ENCODE measurements at places on chromosomes 1 and 21. TPM values are rescaled to one million over a fixed set of nuclear protein-coding genes. Genes with fewer than 3 reads are reported as not detected.
A peak's percentile ranks its signal among the peaks of the same experiment; 100 is the strongest.

DNA sequence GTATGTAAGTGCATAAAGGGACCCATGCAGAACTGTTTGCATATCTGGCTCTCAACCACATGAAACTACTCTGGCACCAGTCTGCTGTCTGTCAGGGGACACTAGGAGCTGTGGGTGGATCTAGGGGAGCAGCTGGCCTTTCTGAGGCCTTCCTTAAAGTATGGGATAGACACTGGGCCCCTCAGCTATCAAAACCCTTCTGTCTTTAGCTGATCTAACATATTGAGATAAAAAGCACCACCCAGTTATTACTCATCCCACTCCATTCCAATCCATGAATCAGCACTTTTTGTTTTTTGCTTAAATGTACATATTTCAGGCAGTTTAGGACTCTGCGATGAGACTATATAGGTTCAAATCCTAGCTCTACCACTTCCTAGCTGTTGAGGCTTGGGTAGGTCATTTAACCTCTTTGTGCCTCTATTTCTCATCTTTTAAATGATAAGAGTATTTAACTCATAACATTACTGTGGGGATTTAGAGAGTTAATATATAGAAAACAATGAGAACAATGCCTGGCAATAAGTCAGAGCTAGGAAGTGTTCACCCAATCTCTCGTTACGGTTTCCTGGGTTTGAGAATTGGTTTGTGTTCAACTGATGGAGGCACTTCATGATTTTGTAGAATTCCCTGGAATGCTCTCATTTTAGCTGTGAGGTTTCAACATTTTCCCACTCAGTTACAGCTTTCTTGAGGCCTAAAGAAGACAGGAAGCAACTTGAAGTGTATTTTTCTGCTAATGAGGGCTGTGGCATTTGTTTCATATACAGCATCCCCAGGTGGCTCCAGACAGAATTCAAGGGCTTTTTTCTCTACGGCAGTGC lies 68.9 kb downstream of the LRIG2 start:
- no peak for DNase-seq

- DNase-seq = no peak
These were observed 6.6 kb downstream of the EPHB2 start for GRCh38 chr1:22717037-22717760.

- DNase-seq = no peak
These were observed 31.5 kb downstream of the RPS6KC1 start for GRCh38 chr1:213082420-213083111.

GRCh38 chr1:6673816-6674398 lies 27.7 kb downstream of the DNAJC11 start:
- no peak for DNase-seq

GRCh38 chr1:92623187-92623778 lies 136.6 kb upstream of the GFI1 start:
- DNase-seq = no peak

- no peak for DNase-seq
These were observed 17.5 kb downstream of the PTGS2 start for GRCh38 chr1:186662752-186663151.

GRCh38 chr1:63324779-63325119 lies 2.4 kb downstream of the FOXD3 start:
- DNase-seq = no peak

- DNase-seq = no peak
These were observed 126.1 kb downstream of the HMCN1 start for GRCh38 chr1:185860311-185860710.

GRCh38 chr21:46356494-46357334 lies 32.8 kb downstream of the PCNT start:
- DNase-seq = no peak

GRCh38 chr1:52234014-52234413 lies 92.1 kb downstream of the ZFYVE9 start:
- DNase-seq = no peak

DNA sequence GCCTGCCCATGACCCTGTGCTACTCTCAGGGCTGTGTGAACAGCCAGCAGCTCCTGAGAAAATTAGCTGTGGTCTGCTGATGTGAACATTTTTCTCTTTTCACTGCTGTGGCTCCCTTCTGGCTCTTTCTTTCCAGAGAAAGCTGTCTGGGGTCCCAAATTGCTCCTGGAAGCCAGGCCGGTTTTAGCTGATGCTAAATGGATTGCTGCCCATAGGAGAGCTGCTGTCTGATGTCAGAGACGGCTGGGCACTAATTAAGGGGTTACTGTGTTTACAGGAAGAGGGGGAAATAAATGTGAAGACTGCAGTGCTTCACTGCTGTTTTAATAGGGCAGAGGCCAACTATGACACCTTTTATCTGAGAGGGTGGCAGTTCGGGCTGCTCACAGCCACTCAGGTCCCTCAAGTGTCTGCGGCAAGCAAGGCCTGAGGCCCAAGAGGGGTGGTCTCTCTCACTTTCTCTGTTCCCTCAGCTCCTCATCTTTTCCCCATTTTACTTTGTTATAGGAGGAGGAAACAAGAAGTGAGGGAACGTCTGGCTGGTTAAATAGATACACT lies 106.0 kb upstream of the GNG12 start:
- no peak for DNase-seq

DNA sequence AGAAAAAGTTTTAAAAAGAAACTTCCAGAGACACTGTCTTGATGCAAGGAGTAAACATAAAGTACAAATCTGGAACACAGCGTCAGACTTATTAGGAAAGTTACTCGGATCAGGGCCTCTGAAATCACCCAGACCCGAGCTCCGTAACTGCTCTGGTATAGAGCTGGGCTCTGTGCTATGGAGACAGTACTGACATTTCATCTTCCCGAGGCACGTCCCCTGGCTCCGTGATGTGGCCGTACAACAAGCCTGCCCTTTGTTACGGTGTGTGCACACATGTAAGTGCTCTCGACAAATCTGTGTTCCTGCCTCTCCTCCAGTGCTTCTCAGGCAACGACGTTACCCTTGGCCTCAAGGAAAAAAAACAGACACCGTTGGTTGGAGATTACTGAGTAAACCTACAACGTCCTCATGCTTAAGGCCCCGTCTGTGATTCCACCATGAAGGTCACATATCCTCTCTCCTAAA lies 107.0 kb upstream of the IRF2BP2 start:
- no peak for DNase-seq

GRCh38 chr1:7704214-7705047 lies 66.7 kb upstream of the VAMP3 start:
- DNase-seq = peak; percentile 95

DNA sequence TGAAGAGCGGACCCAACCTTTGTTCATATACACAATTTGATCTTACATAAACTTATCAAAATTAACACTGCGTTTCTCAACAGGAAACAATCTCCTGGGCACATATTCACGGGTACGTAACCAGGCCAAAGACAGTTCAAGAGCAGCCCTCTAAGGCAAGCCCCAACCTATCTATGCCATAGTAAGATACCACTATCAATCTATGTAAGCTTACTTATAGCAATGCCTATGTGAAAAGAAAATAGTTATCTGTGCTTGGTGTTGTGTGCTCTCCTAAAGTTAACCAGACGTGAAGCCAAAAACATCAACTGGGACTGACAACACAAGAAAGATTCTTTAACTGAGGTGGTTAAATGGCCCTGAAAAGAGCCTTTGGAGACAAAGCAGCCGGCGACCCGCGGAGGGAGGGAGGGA lies 49.4 kb upstream of the BOLA1 start:
- no peak for DNase-seq

DPT gene
- 30.2 TPM for total RNA-seq

DNA sequence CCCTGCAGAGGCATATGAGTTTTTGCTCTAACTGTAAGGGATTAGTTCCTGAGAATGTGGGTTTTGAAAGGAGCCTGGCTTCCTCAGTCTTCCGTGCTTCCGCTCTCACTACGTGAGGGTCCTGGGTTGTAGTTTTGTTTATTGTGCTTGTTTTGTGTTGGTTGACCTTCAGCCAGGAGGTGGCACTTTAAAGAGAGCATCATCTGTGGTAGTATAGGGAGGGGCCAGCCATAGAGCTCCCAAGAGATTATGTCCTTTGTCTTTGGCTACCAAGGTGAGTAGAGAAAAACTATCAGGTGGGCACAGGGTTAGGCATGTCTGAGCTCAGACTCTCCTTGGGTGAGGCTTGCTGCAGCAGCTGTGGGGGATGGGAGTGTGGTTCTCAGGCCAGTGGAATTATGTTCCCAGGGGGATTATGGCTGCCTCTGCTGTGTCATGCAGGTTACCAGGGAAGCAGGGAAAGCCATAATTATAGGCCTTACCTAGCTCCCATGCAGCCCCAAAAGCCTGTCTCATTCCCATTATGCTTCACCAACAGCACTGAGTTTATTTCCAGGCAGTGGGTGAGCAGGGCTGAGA lies 23.5 kb downstream of the CYP4B1 start:
- no peak for DNase-seq

CAPZB gene
- 353 TPM for total RNA-seq

KRTAP6-3 gene
- total RNA-seq = not detected

GRCh38 chr1:197180252-197180878 lies 33.9 kb upstream of the ASPM start:
- no peak for DNase-seq

- no peak for DNase-seq
These were observed 703.1 kb downstream of the ADGRL2 start for GRCh38 chr1:82503822-82504221.
